T-helper 2 cell (primary cell): ENCODE measurements at places on chromosomes 4 and X.

DNA sequence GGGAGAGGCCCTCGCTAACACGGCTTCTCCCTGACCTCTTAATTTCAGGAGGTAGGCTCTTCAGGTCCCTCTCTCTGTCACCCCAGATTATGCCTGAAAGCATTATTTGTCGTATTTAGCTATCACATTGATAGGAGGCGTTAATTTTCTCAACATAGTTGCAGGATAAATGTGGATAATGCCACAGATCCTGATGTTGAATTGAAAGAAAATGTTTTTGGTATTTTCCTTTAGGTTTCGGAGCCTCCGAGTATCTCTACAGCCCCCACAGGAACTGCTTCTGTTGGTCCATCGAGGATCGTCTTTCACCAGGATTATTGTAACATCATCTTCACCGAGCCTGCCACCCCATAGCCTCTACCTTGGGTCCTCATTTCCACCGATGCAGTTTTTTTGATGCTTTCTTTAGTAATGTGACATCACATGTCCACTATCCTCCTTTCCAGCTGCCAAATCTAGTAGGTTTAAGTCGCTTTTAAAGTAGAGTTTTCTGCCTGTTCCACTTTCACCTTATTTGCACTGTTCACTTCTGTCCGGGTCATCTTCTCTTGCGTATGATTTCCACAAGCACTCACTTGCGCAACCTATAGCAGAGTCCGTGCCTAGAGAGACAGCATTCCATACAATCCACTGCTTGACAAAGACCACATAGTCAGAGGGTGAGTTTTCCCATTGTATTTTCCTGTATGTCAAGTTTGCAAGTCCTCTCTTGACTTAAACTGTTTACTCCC lies 665 bp downstream of the TIGD2 start:
- no peak for DNase-seq

DNA sequence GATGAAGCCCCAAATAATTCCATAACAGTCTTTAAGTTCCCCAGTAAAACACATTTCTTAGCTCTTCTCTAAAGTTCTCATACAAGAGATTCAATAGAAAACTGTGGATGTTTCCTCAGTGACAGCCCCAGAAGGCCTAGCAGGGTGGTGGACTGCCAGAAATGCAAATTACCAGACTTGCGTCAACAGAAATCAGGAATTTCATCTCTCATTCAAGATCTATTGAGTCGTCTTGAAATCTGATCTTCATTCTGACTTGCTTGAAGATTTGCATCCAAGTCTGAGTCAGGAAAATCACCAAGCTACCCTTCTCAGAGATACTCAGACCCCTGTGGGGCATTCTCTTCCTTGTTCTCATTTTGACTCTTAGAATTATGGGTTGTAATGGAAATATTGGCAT lies 68.9 kb upstream of the NDP start:
- DNase-seq: no peak

DNA sequence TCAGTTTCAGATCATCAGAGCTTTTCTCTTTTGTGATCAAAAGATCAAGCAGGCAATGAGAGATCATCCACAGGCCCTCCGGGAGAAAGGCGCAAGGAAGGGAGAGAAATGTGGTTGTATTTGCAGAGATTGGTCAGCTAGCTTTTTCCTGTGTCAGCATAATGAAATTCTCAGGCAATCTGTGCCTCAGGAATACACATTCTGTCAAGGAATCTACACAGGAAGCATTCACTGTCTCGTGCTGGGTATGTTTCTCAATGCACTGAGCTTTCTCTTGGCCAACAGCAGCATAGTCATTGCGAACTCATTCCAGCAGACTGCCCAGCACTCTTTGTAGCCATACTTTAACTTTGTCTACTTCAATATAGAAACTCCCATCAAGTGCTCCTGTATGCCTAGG lies 413.7 kb downstream of the PPP3CA start:
- peak; percentile 7 for DNase-seq

GRCh38 chrX:40266490-40267333 lies 169.0 kb upstream of the BCOR start:
- DNase-seq: peak; percentile 30

DNA sequence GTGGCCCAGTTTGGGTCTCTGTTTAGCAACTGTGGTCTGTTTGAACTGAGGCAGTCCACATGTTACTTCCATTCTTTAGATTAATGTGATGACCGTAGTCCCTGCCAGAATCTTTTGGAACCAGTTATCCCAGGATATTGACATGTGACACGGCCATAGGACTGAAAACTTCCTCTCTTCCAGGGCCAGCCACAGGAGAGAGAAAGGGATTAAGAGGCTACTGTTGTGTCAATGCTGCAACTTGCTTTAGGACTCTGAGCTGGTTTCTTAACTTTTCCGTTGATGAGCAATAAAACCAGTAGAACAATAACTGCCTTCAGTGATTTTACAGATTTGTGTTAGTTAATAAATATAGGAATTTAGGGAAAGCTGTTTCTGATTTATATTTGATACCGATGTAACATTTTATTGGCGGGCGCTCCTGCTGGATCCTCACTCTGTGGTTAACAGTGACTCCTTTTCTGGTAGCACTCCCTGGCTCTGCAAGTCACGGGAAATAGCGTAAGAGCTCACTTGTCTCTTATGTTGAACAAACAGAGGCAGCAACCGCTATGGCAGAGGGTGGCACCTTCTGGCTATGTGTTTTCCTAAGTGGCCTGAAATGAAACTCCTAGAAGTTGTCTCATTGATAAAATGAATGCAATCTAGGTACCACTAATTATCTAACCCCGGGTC lies 2.5 kb downstream of the TENM3 start:
- no peak for DNase-seq

DNA sequence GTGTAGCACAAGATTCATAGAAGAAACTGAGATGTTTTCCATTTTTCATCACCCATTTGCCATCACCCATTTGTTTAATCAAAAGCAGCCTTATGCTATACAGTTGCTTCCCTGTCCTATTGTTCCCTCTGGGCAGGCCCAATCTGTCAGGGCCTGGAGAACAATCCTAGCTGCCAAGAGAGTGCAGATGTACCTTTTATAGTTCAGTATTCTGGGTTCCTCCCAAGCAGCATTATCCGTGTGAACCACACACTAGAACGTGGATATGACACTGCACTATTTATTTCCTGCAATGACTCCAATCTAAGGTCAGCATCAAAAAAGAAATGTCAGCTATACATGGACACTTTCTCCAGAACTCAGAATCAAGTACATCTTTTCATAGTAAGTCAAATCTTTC lies 269.0 kb downstream of the ADGRA3 start:
- DNase-seq: no peak

DNA sequence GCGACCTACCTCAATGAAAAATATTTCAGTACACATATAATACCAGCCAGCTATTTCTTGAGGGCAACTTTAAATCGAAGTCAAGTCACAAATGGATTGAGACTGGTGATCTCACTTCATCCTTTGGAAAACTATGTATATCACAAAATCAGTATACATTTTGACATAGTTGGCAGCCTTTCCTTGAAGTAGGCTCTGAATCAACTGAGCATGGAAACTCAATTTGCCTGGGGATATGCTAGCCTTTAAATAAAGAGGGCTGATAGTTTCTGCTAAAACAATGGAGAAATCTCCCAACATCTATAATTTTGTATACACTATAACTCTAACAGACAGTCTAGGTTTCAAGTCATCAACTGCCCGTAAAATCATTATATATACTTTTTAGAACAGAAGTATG lies 282.8 kb upstream of the TENM3 start:
- no peak for DNase-seq

- DNase-seq: no peak
These were observed 12.5 kb upstream of the MAB21L2 start for GRCh38 chr4:150569384-150569987.

GRCh38 chr4:974668-975067 lies 1.3 kb upstream of the DGKQ start:
- DNase-seq: no peak

- DNase-seq: no peak
These were observed 14.0 kb downstream of the RASL11B start for GRCh38 chr4:52876069-52876468.
